Right cardiac atrium (tissue), 5 donors: ENCODE measurements at places on chromosomes 13 and 19. TPM values are rescaled to one million over a fixed set of nuclear protein-coding genes. Genes with fewer than 3 reads are reported as not detected.

DNA sequence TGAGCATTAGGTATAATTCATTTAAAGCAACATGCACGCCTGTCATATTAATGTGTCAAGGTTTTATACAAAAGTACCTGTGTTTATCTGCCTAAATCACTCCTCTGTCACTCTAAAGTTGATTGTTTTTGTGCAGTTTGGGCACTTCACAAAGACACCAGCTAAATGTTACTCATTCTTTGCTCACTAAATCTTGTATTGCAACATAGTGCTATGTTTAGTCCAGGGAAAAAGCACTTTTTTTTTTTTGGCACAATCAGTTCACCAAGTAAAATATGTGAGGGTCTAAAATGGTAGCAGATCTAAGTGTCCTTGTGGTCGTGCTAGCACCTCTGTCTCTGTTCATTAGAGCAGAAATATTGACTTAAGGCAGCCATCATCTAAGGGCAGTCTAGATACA is 2526.7 kb upstream of the PCDH20 start:
- no peak for DNase-seq

GRCh38 chr13:90447734-90448101 is 899.8 kb upstream of the MIR17HG start:
- no peak for DNase-seq

DNA sequence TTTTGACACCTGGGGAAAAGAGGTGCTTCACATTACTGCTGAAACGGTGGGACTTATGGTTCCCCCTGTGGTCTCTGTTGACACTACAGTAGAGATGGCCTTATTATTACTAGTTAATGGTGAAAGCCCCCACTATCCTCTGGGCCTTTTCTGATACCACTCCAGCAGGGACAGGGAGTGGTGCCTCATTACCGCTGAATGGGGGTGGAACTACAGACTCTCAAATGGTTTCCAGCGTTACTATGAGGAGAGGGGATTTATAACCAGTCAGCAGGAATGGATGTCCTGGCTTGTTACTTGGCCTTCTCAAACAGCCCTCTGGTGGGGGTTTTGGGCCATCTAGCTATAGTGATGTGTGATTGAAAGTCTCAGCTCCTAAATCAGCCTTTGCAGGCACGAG is 96.7 kb upstream of the DIAPH3 start:
- DNase-seq, result no peak

Gene DOHH
- polyA plus RNA-seq, result 14.8 TPM

GRCh38 chr13:104594806-104595205 is 1528.6 kb upstream of the SLC10A2 start:
- no peak for DNase-seq

Gene KANK3
- polyA plus RNA-seq, result 12.5 TPM

DNA sequence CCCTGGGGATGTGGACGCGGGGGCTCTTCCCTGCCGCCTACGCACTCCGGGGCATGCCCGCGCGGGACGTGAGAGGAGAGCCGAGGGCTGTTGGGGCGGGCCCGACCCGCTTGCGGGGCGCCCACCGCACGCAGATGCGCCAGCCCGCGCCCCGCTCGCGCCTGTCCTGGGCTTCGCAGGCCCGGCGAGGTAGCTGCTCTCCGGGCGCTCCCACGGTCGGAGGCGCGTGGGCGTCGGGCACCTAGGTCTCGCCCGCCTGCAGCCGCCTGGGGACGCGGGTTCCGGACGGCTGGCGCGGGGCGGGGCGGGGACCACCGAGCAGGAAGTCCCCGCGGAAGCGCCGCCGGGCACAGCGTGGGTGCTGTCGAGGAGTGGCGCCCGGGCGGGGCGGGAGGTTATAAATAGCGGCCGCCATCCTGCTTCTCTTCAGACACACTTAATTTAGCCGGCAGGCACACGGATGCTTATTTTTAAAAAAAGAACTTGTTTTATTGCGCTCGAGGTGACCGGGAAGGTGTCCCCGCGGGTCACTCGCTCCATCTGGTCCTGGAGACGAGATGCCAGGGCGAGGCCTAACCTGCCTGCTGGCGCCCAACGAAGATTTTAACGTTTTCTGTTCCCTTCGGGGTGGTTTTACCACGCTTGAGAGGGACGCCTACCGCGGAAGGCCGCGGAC is 561 bp upstream of the GJA3 start:
- DNase-seq, result peak; percentile 36

Gene CYP4F12
- 6.3 TPM for polyA plus RNA-seq

Gene PLK5
- 0.11 TPM for polyA plus RNA-seq

- no peak for DNase-seq
These were observed 4.9 kb upstream of the ZSWIM4 start for GRCh38 chr19:13790354-13790753.

Gene BEST2
- not detected for polyA plus RNA-seq

Gene STAP2
- 7.8 TPM for polyA plus RNA-seq

Gene CSNK1G2
- 30.2 TPM for polyA plus RNA-seq

Gene CRX
- not detected for polyA plus RNA-seq

- DNase-seq, result no peak
These were observed 297.2 kb downstream of the DCT start for GRCh38 chr13:94182185-94182761.

Gene ZNF420
- polyA plus RNA-seq, result 4.5 TPM

DNA sequence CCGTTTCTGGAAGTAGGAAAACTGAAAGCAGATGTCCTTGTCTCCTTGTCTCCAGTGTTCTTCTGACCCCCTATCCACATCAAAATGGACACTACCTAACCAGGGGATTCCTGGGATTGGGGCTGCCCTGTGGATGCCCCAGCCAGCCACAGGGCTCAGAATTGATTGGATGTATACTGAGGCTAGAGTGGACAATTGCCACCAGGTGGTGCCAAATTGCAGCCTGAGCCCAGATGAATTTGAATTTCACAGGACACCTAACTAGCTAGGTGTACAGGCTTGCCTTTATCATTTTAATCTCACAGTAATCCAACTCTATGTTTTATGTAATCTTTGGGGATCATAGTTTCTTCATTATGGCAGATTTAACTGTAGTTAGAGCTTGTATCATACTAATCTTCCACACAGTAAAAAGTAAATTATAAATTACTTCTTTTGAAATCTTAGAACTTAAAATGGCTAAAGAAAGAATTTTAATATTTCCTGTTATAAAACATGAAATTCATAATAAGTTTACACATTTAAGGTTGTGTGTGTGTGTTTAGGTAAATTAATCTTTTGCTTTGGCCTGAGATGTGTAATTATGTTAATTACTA is 58.0 kb downstream of the PIBF1 start:
- DNase-seq, result no peak
